ENCODE measurements at places on chromosomes 5 and 9.

- peak; percentile 98 for DNase-seq
Measured at GRCh38 chr5:143536364-143536763, 132.9 kb upstream of the NR3C1 start.

DNA sequence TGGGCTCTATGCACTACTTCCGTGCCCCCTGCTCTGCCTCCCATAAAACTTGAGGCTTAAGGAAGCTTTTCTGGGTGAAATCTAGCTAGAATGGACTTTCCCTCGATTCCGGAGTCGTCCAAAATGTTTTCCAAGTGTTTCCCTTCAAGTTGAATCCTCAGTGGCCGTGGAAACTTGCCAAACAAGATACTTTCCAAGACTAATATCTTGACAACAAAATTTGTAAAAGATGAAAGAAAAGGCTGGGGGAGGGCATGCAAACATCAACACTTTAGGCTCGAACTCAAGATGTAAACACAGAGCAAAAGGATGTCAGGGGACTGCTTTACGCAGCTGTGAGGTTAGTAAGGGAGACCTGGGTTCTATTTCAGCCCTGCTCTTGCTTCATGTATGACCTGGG lies 482.8 kb upstream of the KLF4 start:
- DNase-seq = no peak

DNA sequence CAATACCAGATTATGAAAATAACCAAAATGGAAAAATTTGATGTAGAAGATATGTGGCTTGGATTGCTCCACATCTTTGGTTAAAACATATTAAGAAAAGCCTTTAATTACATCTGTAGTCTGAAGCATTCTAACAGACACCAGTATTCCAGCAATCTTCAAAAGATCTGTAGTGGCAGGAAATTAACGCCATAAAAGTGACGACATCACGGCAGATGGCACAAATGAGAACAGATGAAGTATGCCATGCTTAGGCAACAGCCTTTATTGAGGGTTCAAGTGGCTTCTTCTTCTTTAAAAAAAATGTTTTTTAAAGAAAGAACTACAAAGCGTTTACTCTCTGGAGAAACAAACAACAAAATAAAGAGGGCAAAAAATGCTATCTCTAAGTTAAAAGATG lies 164.2 kb downstream of the MEF2C start:
- no peak for DNase-seq

DNA sequence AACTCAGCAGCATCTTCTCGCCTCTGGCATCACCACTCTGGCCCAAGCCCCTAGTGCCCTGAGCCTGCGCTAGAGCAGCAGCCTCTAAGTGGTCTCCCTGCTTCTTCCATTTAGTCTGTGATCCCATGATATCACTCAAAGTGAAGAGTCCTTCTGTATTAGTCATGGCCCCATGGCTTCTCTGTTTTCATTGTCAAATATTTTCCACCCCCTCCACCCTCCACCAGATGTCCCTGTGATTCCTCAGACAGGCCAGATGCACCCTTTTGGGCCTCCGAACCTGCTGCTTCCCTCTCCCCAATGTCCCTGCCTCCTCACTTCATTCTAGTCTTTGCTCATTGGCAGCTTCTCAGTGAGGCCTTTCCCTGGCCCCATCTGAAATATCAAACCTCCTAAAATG lies 299.2 kb downstream of the SPOCK1 start:
- peak; percentile 81 for DNase-seq

- DNase-seq = no peak
Measured at GRCh38 chr5:101969742-101970141, 326.3 kb downstream of the SLCO4C1 start.

- DNase-seq = no peak
Measured at GRCh38 chr5:4531756-4532704, 608.1 kb upstream of the ADAMTS16 start.

GRCh38 chr5:150611026-150611425 lies 29.4 kb upstream of the SYNPO start:
- no peak for DNase-seq

DNA sequence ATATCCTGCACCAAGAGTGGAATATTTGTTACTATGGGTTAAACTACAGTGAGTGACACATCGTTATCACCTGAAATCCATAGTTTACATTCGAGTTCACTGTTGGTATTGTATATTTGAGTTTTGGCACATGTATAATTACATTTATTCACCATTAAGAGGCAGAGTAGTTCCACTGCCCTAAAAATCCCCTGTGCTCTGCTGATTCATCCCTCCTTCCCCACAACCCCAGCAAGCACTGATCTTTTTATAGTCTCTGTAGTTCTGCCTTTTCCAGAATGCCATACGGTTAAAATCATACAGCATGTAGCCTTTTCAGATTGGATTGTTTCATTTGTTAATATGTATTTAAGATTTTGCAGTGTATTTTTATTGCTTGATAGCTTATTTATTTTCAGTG lies 495.2 kb downstream of the DIRAS2 start:
- DNase-seq = no peak

DNA sequence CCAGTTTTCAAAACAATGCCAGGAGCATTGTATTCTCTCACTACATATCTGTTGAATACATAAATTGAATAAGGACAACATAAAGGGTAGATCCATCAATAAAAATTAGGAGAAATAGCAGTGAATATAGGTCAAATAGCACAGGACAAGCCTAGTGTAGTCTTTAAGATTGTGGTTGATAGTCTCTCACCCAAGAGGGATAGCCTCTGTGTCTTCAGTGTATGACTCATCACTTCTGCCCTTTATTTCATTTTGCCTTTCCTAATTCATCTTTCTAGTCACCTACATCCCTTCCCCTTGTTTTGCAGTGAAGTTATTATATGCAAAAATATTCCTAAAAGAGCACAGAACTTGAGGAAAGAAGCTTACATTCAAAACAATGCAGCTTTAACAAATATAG lies 335.0 kb upstream of the TUSC1 start:
- DNase-seq = peak; percentile 12

- peak; percentile 65 for DNase-seq
Measured at GRCh38 chr5:73534011-73534644, 31.3 kb downstream of the ANKRA2 start.

- DNase-seq = no peak
Measured at GRCh38 chr5:96785326-96786109, 22.2 kb downstream of the ERAP1 start.

DNA sequence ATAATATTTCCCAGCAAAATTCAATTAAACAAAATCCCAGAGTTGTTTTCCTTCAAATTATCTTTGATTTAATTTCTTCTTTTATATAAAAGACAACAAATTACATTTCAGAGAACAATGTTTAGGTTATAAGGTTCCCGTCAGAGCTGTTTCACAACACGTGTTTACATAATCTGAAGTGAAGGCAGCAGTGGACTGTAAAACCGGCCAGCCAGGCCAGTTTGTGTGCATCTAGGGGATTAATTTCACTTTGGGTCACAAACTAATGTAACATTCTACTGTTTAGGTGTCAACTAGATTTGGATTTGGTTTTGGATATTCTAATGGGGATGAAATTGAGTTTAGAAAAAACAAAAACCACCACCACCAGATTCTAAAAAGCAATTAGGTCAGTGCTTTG lies 86.5 kb upstream of the PLPP1 start:
- no peak for DNase-seq

- no peak for DNase-seq
Measured at GRCh38 chr5:43225649-43226245, 33.7 kb downstream of the NIM1K start.

DNA sequence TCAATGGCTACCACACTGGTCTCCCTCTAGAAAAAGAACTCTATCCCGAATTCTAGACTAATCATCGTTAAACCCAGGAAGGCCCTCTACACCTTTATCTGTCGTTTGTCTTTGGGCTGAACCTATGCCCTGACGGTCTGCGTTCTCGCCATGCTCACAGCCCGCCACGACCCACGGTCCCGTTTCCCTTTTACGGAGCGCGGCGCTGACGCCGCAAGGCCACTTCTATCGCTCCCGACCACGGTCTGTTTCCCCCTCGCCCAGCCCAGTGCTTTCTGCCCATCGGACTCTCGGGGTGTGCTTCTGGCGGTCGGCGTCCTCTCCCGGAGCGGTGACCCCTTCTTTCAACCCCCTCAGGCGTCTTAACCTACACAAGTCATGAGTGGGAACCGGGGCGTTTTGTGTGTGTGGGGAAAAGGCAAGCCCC lies 974 bp downstream of the C9orf40 start:
- peak; percentile 15 for DNase-seq

DNA sequence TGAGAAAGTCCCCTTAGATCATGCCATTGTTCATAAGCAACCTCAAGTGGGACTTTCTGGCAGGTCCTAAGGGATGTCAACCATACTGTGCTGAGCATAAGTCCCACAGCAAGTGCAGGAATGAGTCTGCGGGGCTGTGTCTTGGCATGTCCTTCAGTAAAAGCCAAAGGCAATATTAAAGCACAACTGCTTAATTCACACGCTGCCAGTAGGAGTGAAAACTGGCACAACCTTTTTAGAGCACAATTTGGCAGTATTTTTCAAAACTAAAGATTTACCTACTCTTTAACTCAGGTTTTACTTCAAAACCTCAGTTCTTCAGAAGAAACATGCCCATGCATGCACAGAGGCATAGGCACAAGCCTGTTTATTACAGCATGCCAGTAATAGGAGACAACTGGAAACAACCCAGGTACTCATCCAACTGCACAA lies 24.4 kb upstream of the SMAD5 start:
- no peak for DNase-seq

Data from fibroblast of mammary gland (primary cell).